Activated T-helper 2 cell treated with anti-CD3 and anti-CD28 coated beads, Interferon-gamma antibody, Interleukin-2, Interleukin-4, amounts not matched to agents 10 μg/mL and 5 μg/mL and 100 μg/mL, durations not matched to agents 14 hours and 24 hours and 36 hours (primary cell): ENCODE measurements at places on chromosomes 13 and 19. TPM values are rescaled to one million over a fixed set of nuclear protein-coding genes. Genes with fewer than 3 reads are reported as not detected.

The BTBD2 gene
- 41.3 and 47.0 TPM in 2 replicates for total RNA-seq

The CAPS gene
- 3.3 and 4.8 TPM in 2 replicates for total RNA-seq

The COX6B2 gene
- total RNA-seq = 1.8 TPM in 1 of 2 replicates, not detected in the other

The THSD8 gene
- 28.6 and 29.8 TPM in 2 replicates for total RNA-seq

The FUT1 gene
- 0.27 and 0.64 TPM in 2 replicates for total RNA-seq

The ENOX1 gene
- 0.18 TPM in 1 of 2 replicates, not detected in the other for total RNA-seq

The TNFSF11 gene
- 4.4 and 5.0 TPM in 2 replicates for total RNA-seq

The CHST8 gene
- total RNA-seq = not detected in 2 replicates

The IZUMO4 gene
- total RNA-seq = 7.6 and 9.5 TPM in 2 replicates

The ATP4B gene
- not detected in 2 replicates for total RNA-seq
